ENCODE measurements at places on chromosomes 7 and 10.

DNA sequence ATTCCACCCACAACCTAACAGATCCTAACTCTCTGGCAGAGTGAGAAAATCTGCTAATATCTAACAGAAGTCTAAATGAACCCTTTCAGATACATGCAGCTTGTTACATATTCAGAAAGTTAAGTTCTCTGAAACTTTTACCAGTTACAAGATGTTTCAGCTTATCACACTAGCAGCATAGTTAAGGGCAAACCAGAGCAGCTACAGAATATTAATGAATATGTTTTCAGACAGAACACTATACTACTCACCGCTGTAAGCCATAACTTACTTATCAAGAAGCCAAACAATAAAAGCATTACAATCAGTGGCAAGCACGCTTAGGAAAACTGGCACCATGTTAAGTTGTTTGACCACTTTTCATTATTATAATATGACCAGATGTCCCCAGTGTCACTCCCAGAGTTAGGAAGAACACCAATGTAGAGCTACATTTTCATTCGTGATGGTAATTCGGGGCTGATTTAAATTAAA is 2.7 kb downstream of the ITGB1 start:
- DNase-seq = no peak

GRCh38 chr7:131338173-131338572 is 10.5 kb downstream of the MKLN1 start:
- no peak for DNase-seq

- DNase-seq = no peak
These were observed 173.4 kb downstream of the ST7 start for GRCh38 chr7:117126676-117127075.

DNA sequence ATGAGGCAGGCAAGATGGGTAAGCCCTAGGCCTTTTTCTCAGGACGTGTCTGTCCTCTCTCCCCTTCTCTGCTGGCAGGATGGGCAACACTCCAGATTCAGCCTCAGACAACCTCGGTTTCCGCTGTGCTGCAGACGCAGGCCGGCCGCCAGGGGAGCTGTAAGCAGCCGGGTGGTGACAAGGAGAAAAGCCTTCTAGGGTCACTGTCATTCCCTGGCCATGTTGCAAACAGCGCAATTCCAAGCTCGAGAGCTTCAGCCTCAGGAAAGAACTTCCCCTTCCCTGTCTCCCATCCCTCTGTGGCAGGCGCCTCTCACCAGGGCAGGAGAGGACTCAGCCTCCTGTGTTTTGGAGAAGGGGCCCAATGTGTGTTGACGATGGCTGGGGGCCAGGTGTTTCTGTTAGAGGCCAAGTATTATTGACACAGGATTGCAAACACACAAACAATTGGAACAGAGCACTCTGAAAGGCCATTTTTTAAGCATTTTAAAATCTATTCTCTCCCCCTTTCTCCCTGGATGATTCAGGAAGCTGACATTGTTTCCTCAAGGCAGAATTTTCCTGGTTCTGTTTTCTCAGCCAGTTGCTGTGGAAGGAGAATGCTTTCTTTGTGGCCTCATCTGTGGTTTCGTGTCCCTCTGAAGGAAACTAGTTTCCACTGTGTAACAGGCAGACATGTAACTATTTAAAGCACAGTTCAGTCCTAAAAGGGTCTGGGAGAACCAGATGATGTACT is 13.1 kb downstream of the PHKG1 start:
- no peak for DNase-seq

DNA sequence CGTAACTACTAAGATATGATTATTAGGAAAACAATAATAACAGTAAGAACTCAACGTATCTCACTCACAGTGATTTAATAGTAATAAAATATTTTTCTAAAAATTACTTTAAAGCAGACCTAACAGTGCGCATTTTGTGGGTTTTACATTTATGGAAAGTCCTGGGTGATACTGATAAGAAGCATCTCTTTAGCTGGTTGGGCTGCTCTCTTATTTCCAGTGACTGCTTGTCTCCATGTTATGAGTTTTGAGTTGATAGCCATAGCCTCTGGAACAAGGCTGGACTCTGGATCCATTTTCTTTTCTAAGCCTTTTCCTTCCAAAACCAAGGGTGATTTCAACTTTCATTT is 29.5 kb upstream of the INHBA start:
- no peak for DNase-seq

GRCh38 chr10:78062296-78062695 is 28.6 kb downstream of the RPS24 start:
- DNase-seq = peak; percentile 17

GRCh38 chr10:121662945-121663917 is 65.0 kb upstream of the FGFR2 start:
- no peak for DNase-seq

DNA sequence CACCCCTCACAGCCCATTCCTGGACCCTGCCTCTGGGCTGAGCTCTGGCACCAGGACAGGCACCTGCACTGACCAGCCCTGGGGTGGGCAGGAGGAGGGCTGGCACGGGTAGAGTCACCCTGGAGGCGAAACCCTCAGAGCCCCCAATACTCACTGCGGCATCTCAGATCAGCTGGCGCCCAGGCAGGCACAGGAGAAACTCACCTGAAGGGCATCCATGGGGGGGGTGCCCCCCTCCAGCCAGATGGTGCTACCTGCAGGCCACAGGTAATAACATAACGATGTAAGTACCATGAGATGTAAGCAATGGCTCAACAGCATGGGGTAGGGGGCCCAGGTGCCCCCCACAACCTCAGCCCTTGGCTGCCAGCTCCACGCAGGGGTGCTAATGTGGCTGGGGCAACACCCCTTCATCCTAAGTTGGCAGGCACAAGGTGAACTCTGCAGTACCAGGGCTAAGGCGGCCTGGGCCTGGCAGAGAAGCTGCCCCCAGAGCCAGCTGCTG is 12.1 kb upstream of the PYROXD2 start:
- no peak for DNase-seq

GRCh38 chr7:28682801-28683200 is 270.5 kb downstream of the CREB5 start:
- DNase-seq = no peak

DNA sequence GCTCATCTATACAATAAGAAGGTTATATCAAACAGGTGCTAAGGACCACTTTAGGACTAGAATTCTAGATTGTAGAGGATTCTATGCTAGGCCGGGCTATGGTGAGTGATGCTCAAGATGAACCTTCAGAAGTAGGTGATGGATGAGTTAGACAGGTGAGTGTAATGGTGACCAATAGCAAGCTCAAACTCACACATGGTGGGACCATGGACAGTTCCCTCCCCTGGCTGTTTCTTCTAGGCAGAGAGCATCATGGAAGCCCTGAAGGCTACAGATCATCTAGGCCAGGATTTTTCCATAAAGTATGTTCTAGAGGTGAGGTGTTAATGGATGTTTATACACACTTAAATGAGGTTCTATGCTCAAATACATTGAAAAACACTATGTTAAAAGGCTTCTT is 162.2 kb upstream of the WDR11 start:
- DNase-seq = no peak

DNA sequence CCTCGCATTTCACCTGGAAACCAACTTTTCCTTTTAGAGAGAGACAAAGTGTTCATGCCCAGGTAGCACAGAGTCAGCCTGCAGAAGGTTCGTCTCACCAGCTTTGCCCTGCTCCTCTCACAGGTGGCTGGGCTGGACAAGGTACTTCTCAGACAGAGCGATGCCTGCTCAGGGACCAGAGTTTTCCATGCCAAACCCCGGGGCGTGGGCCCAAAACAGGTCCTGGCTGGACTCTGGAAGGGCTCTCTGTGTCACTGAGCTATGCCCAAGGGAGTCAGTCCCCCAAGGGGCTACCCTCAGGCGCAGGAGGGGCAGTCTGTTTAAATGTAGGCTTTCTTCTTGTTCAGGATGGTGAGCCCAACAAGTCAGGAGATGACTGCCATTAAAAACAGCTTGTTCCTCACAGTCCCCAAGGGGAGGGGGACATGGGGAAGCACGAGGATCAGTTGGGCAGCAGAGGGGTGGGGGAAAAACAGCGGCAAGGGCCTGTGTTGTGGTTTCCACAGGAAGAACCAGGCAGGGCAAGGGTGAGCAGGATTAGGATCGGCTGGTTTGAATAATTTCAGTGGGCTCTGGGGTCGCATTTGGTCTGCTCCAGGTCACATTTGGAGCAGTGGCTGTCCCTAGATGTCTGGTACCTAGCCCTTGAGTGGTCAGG is 55.5 kb upstream of the FIGNL1 start:
- DNase-seq = no peak

DNA sequence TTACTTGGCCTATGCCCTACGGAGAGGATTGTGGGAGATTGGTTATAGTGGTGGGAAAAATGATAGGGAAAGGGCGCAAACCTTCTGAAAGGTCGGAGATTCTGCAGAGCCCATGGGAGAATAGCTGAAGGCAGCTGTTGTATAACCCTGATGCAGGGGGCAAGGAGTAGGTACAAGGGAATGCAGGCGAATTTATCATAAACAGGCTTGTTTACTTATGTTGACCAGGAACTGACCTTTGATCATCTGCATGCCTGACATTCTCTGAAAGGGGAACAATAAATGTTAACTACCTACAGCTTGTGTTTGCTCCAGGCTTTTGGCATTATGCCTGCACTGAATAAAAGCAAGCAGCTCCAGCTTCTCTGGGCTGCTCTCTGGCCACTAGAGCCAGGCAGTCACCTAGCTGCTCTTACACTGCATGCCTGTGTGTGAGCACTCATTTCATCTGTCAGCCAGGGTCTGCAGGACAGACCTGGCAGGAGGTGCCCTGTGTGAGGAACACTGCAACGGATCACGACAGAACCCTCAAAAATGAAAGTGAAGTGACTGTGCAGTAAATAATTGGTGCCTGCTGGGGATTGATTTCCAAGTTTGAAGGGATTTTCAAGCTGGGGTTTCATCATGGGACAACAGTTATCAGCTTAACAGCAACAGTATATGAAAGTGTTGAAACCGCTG is 31.1 kb upstream of the ABCA13 start:
- DNase-seq = no peak

Measured in activated naive CD8-positive, alpha-beta T cell treated with anti-CD3 and anti-CD28 coated beads for 36 hours (primary cell).